Activated CD8-positive, alpha-beta T cell treated with anti-CD3 and anti-CD28 coated beads for 36 hours (primary cell): ENCODE measurements at places on chromosomes 3 and 15. TPM values are rescaled to one million over a fixed set of nuclear protein-coding genes. Genes with fewer than 3 reads are reported as not detected.

DNA sequence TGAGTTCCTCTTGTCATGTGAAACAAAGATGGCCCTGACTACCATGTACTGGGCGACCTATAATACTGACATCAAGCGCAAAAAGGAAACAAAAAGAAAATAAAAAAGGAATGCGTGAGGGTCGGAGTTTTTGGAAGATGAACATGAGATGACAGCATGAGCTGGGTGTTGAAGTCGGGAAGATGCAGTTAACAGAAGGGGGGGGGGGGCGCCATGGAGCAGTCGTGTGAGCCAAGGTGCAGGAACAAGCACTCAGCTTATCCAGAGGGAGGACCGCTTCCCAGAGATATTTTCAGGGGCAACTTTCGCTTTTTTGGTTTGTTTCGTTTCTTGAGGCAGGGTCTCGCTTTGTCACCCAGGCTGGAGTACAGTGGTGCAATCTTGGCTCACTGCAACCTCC lies 110.2 kb downstream of the RORA start:
- no peaks in the 10 kb centered on the region for H3K36me3 ChIP-seq
- H3K27me3 ChIP-seq, result peaks cover 6% of the 10 kb centered on the region
- DNase-seq, result no peak
- no peak overlapping the region for H3K4me3 ChIP-seq
- H3K4me1 ChIP-seq, result no peaks in the 10 kb centered on the region
- H3K27ac ChIP-seq, result no peak overlapping the region

Gene ZBED2
- total RNA-seq, result 226 TPM

- DNase-seq, result no peak
- H3K27me3 ChIP-seq, result no peaks in the 10 kb centered on the region
- no peaks in the 10 kb centered on the region for H3K36me3 ChIP-seq
- H3K27ac ChIP-seq, result no peak overlapping the region
- H3K4me3 ChIP-seq, result no peak overlapping the region
Observed at GRCh38 chr3:13506680-13507079, 26.6 kb downstream of the HDAC11 start.

Gene LMCD1
- total RNA-seq, result 2.2 TPM

GRCh38 chr3:149131589-149131988 lies 2.2 kb downstream of the HPS3 start:
- H3K36me3 ChIP-seq, result peaks cover 2% of the 10 kb centered on the region
- no peak for DNase-seq
- peak overlapping the region; percentile 95 for H3K4me3 ChIP-seq
- peak overlapping the region; percentile 47 for H3K27ac ChIP-seq
- H3K4me1 ChIP-seq, result peaks cover 42% of the 10 kb centered on the region

DNA sequence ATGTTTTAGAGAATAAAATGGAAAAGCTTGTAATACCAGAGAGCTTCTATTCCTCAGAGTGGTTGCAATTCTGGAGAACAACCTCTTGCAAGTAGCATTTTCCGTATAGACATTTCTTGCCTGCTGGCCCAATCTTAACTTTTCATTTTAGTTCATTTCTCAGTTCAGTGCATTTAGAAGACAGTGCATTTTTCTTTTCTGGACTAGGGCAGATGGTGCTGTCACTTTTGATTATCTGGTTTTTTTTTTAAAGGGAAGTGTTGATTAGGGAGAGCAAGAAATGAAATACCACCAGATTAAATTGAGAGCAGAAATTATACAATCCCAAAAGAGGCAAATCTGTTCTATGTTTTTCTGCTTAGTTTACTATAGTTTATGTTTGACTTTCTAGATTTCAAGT lies 172.7 kb downstream of the GHSR start:
- H3K36me3 ChIP-seq, result no peaks in the 10 kb centered on the region
- no peak overlapping the region for H3K4me3 ChIP-seq
- no peaks in the 10 kb centered on the region for H3K27me3 ChIP-seq

Gene GPR62
- total RNA-seq, result not detected

Gene SLC4A7
- 48.0 TPM for total RNA-seq

Gene SLC15A2
- total RNA-seq, result 1.7 TPM

GRCh38 chr3:177657243-177657642 lies 460.0 kb upstream of the TBL1XR1 start:
- H3K27ac ChIP-seq, result no peak overlapping the region
- H3K27me3 ChIP-seq, result no peaks in the 10 kb centered on the region
- no peak overlapping the region for H3K4me3 ChIP-seq
- H3K36me3 ChIP-seq, result no peaks in the 10 kb centered on the region

- peaks cover 4% of the 10 kb centered on the region for H3K27me3 ChIP-seq
- H3K4me3 ChIP-seq, result no peak overlapping the region
- H3K36me3 ChIP-seq, result no peaks in the 10 kb centered on the region
- DNase-seq, result no peak
- no peaks in the 10 kb centered on the region for H3K4me1 ChIP-seq
Observed at GRCh38 chr3:170641510-170642236, 55.8 kb upstream of the SLC7A14 start.
